ENCODE measurements at places on chromosomes 1 and 21. TPM values are rescaled to one million over a fixed set of nuclear protein-coding genes. Genes with fewer than 3 reads are reported as not detected.

The NPPB gene
- total RNA-seq, result not detected

The S100A8 gene
- not detected for total RNA-seq

The CHI3L2 gene
- 27.0 TPM for total RNA-seq

The EPHA8 gene
- not detected for total RNA-seq

The FAM163A gene
- total RNA-seq, result not detected

The FMO1 gene
- not detected for total RNA-seq

The ADAM30 gene
- not detected for total RNA-seq
